ENCODE measurements at places on chromosomes 3 and 15.

GRCh38 chr15:88230823-88231222 is 25.7 kb downstream of the NTRK3 start:
- no peak for DNase-seq

- no peak for DNase-seq
Observed at GRCh38 chr15:83208367-83208661, 691 bp upstream of the HDGFL3 start.

DNA sequence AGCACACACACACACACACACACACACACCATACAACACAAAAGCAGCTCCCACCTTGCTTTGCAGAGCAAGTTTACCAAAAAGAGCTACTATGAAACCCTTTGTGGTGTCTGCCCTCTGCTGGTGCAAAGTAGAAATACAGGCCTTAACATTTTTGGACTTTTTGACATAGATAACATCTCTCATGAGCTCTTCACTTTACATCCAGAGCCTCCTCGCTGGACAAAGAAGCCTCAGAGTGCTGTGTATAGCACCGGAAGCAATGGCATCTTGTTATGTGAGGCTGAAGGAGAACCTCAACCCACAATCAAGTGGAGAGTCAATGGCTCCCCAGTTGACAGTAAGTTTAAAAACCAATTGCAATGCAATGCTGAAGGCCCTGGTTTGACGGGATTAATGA is 157.9 kb downstream of the CHL1 start:
- no peak for DNase-seq

- DNase-seq, result no peak
Observed at GRCh38 chr3:195101001-195101583, 169.9 kb downstream of the XXYLT1 start.

DNA sequence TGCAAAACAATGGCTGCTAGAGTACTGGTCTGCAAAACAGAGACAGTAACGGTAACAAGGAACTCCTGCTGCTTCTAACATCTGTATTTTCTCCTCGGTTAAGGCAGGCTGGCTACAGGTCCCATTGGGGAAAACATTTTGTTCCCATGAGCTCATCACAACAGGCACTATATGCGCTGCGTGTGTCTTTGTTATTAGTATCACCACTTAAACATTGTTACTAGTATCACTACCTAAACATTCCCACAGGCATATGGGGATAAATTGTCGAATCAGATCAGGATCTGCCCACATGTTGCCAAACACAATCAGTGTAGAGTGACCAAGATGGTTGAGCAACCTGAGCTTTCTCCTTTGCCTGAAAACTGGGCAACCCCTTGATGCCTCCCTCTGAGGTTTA is 77.2 kb downstream of the TOP2B start:
- DNase-seq, result no peak

DNA sequence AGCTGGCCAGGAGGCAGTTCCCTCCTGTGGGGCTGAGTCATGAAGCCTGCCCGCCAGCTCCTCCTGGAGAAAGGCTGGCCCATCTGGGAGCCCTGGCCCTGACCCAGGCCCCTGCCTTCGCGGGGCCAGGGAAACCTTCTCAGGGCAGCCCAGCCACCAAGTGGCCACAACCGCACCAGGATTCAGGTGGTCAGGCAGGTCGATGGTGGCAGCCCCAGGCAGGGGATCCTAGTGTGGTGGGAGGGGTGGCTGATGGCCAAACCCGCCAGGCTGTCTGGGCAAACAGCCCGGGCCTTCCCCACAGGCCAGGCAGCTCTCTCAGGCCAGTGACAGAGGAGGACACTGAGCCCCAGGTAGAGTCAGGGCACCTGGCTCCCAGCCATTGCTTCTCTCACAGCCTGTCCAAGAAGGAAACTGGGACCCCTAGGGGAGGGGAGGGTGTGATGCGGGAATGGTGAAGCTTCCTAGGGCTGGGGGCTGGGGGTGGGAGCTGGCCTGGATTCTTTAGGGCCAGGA is 1.2 kb downstream of the TWF2 start:
- DNase-seq, result no peak

DNA sequence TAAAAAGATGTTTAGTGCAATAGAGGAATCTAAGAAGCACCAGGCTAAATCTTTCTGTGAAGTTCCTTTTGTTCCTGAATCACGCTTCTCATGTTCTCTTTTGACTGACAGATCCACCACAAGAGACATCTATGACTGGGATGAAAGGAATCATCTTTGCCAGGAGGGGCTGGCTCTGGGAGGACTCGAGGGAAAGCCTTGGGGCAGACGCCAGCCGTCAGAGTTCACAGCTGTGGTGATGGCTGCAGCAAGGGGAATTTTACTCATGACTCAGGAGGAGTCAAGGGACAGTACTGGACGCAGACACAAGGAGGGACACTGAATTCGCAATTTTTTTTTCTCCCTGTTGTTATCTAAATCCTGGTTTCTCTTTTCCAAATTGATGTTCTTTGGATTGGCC is 38.7 kb downstream of the C3orf38 start:
- DNase-seq, result no peak

- DNase-seq, result no peak
Observed at GRCh38 chr3:129321887-129322286, 43.2 kb downstream of the HMCES start.

Measured in stimulated activated CD8-positive, alpha-beta memory T cell treated with anti-CD3 and anti-CD28 coated beads, Interleukin-15, amount 100 ng/mL, for 1 hour (primary cell).